ENCODE measurements at places on chromosomes 12 and 14.
A peak's percentile ranks its signal among the peaks of the same experiment; 100 is the strongest.

DNA sequence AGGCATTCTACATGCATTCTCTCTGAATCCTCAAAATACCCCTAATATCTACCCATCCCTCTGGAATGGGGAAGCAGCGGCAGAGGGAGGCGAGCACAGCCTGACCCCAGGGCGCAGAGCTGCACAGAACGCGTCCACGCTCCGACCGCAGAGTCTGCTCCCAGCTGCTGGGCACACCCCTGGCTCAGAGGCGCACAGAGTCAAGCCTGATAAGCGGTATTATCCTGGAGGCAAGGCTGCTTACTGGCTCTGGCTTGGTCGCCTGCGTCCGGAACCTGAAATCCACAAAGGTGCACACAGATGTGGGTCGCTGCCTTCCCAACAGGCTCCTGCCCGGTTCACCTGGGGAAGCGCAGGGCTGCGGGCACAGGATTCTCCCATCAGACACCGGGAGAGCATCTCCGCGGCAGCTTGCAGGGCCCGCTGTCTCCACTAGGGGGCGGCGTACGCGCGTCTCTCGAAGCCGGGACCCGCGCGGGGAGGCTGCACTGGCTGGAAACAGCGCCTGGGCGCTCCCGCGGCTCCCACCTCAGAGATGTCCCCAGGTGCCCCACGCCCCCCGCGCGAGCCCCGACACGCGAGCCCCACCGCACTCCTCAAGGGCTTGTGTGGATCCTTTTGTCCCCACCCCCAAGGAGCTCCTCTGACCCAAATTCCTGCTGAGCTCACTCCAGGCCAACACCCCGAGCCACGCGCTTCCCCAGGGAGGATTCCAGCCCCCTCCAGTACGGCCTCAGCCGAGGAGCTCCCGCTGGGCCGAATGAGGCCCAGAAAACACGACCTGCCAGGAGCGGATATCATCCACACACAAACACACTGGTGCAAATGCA lies 120.1 kb upstream of the FZD10 start:
- no peak for DNase-seq

DNA sequence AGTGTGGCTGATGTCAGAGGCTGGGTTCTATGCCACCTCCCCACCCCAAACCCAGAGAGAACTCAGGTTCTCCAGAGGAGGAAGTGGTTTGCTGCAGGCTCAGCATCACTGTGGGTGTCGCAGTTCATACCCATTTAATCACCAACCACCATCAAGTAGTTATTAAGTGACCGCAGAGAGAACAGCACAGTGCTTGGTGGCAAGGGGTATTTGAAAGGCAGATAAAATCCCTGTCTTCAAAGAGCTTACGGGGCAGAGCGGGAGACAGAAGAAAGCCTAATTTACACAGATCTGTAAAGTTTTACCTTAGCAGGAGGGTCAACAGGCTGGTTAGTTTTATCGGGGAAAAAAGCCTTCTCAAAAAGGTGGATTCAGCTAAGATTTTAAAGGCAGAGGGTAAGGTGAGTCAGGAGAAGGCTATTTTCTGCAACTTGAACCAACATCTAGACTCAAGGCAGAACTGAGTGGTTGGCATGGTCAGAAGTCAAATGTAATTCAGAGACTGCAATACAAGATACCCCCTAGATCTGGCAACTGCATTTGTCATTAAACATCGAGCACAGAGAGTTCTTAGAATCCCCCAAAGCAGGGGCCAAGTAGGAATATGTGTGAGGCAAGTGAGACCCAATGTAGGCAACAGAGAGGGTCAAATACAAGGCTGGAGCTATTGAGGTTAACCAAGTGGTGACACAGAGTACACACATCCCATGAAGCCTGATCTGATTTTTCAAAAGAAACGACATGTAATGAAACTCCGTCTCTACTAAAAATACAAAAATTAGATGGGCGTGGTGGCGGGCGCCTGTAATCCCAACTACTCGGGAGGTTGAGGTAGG lies 13.2 kb downstream of the PXN start:
- DNase-seq, result no peak

DNA sequence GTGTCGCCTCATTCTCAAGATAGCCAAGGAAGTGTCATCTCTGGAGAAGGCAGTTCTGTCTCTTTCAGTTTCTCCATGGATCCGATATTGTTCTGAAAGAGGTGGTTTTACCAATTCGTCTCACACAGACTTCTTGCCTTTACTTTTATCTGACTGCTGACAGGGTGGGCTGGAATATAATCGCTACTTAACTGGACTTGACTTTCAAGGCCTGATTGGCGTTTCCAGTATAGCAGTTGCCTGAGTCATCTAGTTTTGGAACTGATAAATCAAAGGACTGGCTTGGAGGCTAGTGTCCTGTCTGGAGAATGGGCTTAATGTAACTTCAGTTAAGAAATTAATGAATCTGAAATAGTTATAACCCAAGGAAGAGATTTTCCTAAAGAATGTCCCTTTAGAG lies 21.6 kb downstream of the PRKCH start:
- no peak for DNase-seq

DNA sequence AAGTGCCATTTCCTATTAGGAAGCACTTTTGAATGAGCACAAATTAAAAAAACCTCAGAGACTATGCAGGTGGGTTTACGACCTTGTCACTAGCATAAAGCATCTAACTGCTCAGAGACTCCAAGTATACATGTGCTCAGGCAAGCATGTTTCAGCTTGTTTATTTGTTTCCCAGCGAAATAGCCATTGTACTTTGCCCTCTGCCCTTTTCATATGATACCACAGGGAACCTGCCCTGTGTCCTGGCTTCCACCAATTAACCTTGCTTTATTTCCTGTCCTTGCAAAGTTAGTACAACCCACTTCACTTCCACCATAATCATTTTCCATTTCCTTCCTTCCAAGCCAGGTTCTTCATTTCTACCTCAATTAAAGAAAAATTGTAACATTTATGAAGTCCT lies 194.9 kb downstream of the DUSP6 start:
- DNase-seq, result no peak

DNA sequence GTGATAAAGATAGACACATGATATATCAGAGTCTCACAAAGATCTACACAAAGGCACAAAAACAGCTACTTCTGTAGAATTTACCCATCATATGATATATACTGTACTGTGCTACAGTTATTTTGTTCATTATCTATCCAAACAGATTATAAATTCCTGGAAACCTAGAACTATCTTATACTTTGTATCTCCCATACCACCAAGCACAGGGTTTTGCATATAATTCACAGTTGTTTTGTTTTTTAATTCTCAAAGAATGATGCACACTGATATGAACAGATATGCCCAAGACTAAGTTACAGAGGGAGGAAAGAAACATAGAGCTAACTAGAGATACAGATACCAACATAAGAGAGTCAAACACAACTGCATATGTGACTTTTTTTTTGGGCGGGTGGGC lies 3.4 kb downstream of the PRKAG1 start:
- no peak for DNase-seq

DNA sequence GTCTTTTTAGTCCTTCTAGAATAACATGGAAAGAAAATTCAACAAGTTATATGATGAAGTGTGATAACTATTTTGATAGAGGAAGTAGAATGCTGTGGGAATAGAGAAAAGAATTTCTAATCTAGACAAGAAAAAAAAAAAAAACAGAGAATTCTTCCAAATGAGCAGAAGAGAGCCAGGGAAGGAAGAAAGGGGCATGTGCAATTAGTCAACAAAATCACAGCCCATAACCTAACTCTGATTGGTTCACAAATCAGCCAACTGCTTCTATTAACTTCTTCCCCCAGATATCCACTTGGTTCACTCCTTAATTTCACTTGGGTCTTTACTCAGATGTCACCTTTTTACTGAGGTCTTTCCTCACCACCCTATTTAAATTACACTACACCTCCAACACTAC lies 69.5 kb downstream of the BTG1 start:
- no peak for DNase-seq

- DNase-seq, result no peak
Measured at GRCh38 chr12:10065241-10065640, 33.5 kb downstream of the CLEC1A start.

- DNase-seq, result no peak
Measured at GRCh38 chr12:123027726-123028445, 47.4 kb downstream of the ARL6IP4 start.

GRCh38 chr14:101476916-101477553 lies 84.3 kb upstream of the DIO3 start:
- DNase-seq, result peak; percentile 29

DNA sequence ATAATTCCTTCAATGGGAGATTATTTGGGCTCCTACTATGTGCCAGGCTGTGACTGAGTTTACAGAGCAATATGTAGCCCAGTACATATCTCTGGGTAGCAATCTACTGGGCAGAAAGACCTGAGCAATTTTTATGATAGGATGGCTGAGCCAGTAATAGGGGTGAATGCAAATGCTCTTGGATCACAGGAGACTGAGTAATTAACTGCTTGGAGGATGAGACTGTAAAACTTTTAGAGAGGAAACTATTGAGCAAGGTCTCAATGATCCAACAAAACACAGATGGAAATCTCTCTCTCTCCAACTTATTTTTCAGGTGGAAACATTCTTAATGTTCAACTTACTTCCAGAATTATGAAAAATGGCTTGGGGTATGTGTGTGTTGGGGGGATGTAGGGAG lies 402.2 kb downstream of the AEBP2 start:
- DNase-seq, result no peak
